ENCODE measurements at places on chromosomes 5 and 9.

DNA sequence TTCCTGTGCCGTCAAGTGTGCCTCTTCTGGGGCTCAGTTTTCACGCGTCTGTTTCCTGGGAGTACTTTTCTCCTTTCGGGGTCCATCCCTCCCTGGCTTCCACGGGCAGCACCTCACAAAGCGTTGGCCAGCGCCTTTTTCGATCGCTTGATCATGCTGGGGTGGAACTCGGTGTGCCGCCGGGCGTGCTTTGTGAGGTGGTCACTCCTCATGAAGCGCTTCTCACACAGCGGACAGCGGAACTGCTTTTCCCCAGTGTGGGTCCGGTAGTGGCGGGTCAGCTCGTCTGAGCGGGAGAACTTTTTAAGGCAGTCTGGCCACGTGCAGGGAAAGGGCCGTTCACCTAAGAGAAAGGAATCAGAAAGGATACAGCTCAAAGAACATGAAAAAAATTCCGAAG is 26.8 kb downstream of the KLF9 start:
- no peak for DNase-seq

DNA sequence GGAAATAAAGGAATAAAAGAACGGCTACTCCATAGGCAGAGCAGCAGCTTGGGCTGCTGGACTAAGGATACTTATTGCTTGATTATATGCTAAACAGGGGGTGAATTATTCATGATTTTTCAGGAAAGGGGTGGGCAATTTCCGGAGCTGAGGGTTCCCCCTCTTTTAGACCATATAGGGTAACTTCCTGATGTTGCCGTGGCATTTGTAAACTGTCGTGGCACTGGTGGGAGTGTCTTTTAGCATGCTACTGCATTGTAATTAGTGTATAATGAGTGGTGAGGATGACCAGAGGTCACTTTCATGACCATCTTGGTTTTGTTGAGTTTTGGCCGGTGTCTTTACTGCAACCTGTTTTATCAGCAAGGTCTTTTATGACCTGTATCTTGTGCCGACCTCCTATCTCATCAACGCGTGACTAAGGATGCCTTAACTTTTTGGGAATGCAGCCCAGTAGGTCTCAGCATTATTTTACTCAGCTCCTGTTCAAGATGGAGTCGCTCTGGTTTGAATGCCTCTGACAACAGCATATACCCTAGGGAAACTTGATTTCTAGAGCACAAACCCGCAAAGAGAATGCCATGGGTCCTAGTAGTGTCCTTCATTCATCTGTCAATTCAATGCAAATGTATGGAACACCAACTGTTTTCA is 47.8 kb upstream of the PWWP2A start:
- DNase-seq = no peak

- no peak for DNase-seq
Observed at GRCh38 chr9:106479679-106480078, 383.3 kb upstream of the ZNF462 start.

DNA sequence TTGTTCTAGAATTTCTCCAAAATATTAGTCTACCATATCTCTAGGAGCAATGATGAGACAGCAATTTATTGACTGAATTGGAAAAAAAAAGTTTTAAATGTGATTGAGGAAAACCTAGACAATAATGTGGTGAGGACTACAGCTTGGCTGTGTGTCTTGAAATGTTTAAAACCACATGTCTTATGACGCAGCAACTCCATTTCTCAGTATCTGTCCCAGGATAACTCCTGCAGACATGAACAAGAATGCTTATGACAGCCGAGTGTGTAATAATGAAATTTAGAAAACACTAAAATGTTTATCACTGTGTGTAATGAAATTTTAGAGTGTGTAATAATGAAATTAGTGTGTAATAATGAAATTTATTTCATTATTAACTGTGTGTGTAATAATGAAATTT is 254.1 kb upstream of the DAPK1 start:
- no peak for DNase-seq

GRCh38 chr9:22065431-22066200 is 56.5 kb upstream of the CDKN2B start:
- no peak for DNase-seq

DNA sequence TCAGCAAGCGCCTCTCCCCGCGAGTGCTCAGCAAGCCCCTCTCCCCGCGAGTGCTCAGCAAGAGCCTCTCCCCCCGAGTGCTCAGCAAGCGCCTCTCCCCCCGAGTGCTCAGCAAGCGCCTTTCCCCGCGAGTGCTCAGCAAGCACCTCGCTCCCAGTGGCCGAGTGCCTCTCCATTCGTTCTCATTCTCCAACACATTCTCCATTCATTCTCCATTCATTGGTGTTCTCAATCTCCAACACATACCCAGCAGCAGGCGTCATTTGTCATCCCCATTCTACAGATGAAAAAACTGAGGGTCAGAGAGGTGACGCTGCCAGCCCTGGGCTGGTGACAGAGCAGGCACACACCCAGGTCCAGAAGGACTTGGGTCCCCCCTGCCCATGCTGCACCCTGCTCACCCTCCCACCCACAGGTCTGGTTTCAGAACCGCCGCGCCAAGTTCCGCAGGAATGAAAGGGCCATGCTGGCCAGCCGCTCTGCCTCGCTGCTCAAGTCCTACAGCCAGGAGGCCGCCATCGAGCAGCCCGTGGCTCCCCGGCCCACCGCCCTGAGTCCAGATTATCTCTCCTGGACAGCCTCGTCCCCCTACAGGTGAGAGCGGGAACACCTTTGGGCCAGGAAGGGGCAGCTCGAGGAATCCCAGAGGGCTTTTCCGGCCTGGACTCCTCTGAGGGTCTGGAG is 32.5 kb downstream of the PTGES start:
- DNase-seq = no peak

- DNase-seq = peak; percentile 68
Observed at GRCh38 chr5:157366741-157367674, 93.0 kb upstream of the NIPAL4 start.

- DNase-seq = no peak
Observed at GRCh38 chr5:65620021-65620420, 4.1 kb downstream of the TRIM23 start.

DNA sequence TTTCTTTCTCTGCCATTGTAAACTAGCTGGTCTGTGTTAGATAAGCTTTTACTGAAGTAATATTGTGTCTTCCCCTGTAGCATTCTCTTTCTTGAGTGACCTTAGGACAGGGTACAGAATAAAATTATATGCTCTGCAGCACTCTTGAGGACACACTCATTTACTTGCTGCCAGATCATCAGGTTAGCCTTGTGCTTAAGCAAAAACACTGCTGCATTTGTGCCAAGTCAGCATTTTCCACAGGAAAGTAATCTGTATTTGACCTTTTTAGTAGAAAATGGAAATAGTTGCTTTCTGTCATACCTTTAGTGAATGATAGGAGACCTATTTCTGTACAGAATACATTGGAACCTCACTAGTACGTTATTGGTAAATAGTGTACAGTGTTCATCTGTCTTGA is 54.2 kb downstream of the LMNB1 start:
- DNase-seq = no peak

GRCh38 chr5:4411664-4412063 is 728.5 kb upstream of the ADAMTS16 start:
- DNase-seq = no peak

GRCh38 chr5:96870094-96871026 is 5.9 kb upstream of the ERAP2 start:
- no peak for DNase-seq

- DNase-seq = no peak
Observed at GRCh38 chr5:10289991-10290390, 17.7 kb downstream of the CMBL start.

DNA sequence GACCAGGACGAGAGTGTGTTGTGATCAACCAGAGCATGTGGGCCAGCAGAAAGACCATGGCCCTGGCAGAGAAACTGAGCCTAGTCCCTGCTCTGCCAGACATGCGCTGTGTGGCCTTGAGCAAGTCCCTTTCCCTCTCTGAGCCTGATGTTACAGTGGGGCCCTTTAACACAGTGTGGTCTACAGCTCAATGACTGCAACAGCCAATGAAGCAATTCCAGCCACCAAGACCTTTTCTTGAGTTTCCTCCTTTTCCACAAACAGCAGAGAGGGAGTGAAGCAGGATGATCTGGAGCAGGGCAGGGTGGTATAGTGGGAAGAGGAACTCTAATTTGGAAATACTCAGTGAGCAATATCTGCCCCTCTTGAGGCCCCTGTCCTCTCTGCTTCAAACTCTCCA is 25.8 kb upstream of the ARSI start:
- no peak for DNase-seq

DNA sequence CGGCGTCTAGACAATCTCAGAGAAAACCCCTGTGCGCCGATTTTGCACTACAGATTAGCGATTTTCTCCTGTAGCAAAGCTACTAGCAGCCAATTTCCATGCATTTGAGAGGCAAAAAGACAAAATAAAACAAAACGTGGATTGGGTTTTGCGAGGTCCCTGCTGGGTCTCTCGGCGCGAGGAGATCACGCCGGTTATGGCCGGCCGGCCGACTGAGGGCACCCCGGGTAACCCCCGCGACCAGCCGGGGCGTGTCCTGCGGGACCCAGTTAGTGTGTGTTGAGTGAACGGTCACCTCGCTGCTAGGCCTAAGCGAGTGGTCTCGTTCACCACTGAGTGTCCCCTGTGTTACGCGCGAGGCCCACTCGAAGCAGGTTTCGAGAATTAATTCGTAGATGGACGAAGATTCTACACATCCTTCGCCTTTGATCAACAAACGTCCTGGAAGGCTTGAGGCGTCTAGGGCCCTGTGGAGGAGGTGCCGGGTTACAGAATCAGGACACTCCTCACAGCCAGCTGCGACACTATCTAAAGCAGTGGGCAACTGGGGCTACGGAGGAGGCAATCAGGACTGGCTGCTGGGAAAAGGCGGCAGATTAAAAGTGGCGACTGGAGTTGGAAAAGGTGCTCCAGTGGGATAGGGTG is 764 bp upstream of the VDAC1 start:
- DNase-seq = no peak

DNA sequence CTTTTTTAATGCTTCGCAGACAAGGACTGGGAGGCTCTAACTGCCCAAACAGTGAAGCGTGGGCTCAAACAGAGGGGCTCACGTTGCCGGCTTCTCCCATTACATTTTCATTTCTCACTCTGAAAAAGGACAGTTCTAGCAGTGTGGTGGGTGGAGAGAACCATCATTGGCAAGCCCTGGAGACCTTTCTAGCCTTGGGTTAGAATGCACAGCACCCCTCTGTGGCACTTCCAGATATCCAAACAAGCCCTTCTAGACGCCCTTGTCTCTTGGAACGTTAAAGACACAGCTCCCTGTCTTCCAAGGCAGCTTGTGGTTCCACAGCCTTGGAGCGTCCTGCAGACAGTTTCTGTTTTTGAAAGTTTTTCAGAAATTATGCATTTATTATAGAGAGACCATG is 52.1 kb downstream of the MVB12B start:
- DNase-seq = no peak

GRCh38 chr9:75918154-75918553 is 27.7 kb downstream of the PCSK5 start:
- DNase-seq = no peak

GRCh38 chr5:139148986-139149385 is 49.2 kb downstream of the SIL1 start:
- DNase-seq = no peak

GRCh38 chr9:106718936-106719335 is 144.0 kb upstream of the ZNF462 start:
- peak; percentile 26 for DNase-seq

DNA sequence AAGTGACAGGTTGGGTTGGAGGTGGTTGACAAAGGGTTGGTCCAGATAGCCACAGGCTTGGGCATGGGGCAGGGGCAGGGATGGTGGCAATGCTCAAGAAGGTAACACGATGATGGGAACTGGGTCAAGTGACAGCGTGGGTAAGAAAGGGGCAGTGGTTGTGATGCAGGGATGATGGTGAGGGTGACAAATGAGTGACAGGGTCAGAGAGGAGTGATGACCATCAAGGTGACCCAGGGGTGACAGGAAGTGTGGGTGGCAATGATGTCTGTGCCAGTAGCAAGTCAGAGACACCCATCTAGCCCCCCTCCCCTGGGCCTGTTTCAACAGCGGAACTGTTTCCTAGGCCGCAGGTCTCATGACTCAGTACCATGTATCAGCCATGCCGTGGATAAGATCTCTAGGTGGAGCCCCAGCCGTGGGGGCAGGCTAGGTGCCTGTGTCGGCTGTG is 20.5 kb downstream of the AQP3 start:
- DNase-seq = no peak
